Small intestine (tissue), 16 donors: ENCODE measurements at places on chromosomes 3 and 15.
A peak's percentile ranks its signal among the peaks of the same experiment; 100 is the strongest.

DNA sequence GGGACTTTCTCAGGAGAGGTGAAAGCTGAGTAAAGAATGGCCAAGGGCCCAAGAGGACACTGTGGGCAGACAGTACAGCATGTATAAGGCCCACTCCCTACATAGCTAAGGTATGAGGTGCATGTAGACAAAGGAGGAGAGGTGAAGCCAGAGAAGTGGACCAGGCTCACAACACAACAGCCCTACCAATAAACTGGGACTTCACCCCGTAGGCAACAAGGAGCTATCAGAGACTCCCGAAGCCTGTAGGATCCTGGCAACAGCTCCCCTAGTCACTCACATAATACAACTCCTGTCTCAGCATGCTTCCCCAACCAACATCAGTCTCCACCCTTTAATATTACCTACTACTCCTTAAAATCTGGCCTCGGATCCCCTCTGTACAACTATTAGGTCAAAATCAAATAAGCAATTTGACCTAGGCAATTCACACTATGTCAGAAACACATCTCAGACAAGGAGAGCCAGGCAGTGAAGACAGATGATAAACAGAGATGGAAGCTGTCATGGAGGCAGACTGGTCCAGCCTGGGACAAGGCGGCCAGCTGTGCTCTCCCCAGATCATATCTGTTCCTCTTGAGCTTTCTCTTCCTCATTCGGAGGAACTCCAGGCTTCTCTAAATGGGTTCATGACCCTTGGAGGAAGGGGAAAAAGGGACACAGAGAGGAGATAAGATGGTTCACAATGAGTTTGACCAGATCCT lies 1.4 kb downstream of the XXYLT1 start:
- no peak for DNase-seq

GRCh38 chr3:42829083-42829627 lies 19.9 kb downstream of the ACKR2 start:
- peak; percentile 47 for DNase-seq

GRCh38 chr3:64345371-64345770 lies 120.1 kb upstream of the PRICKLE2 start:
- no peak for DNase-seq

- DNase-seq = no peak
These were observed 50.9 kb upstream of the ATP2B2 start for GRCh38 chr3:10556312-10556711.
